ENCODE measurements at places on chromosomes 2 and 18.
A peak's percentile ranks its signal among the peaks of the same experiment; 100 is the strongest.

DNA sequence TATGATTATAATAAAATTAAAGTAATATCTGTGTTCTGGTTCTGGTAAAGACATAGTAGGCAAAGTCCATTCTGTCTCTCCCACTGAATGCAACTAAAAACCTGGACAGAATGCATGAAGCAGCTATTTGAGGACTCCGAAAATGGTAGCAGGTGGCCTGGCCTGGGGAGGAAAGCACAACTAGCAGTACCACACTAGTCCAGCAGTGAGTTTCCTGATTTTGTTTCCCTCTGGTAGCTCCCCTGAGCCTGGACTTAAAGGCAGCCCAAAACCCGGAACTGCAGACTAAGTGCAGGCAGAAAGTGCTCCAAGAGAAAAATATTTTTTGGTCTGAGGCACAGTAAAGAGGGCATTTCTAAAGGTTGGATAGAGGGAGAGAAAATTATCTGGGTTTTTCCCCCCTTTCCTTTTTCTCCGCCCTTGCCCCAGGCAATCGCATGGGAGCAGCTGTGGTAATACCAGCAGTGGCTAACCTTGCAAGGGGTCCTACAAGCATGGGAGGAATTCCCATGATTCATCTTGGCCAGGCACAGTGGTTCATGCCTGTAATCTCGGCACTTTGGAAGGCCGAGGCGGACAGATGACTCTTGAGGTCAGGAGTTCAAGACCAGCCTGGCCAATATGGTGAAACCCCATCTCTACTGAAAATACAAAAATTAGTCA, 32.3 kb downstream of the ASXL2 start:
- DNase-seq, result no peak

DNA sequence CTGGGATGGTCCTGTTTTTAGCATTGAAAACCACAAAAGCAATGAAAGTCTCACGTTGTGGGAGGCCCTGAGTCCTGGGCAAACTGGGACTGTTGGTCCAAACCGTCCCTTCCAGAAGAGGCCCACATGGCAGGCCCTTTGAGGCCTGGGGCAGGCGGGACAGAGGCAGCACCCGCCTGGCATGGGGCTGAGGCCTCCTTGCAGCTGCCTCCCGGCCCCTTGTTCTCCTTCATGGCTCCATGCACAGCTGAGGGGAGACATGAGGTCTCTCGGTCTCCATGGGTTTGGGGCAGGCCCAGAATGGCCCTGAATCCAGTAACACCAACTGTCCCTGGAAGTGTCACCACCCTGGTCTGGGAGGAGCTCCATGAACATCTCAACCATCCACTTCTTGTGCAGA, 61.9 kb downstream of the RRM2 start:
- DNase-seq, result no peak

GRCh38 chr2:65326276-65326675, 98.6 kb downstream of the ACTR2 start:
- no peak for DNase-seq

DNA sequence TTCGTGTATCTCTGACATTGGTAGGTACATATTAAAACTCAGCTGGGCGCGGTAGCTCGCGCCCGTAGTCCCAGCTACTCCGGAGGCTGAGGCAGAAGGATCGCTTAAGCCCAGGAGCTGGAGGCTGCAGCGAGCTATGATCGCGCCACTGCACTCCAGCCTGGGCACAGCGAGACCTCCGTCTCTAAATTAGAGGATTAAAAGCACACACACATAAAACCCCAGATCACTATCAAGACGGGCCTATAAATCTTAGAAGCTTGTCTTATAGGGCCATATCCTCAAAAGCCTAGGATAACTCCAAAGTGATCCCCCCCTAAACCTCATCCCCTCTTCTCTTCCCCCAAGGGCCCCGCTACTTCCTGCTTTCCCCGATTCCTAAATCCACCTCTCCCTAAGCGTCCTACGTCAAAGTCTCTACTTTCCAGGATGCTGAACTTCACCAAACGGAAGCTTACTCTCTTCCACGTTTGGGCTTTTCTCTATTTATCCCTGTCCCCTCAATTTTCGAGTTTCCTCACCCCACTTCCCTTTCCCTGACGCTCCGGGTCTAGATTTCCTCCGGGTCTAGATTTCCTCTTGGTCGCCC, 707 bp downstream of the KRCC1 start:
- DNase-seq, result peak; percentile 6

DNA sequence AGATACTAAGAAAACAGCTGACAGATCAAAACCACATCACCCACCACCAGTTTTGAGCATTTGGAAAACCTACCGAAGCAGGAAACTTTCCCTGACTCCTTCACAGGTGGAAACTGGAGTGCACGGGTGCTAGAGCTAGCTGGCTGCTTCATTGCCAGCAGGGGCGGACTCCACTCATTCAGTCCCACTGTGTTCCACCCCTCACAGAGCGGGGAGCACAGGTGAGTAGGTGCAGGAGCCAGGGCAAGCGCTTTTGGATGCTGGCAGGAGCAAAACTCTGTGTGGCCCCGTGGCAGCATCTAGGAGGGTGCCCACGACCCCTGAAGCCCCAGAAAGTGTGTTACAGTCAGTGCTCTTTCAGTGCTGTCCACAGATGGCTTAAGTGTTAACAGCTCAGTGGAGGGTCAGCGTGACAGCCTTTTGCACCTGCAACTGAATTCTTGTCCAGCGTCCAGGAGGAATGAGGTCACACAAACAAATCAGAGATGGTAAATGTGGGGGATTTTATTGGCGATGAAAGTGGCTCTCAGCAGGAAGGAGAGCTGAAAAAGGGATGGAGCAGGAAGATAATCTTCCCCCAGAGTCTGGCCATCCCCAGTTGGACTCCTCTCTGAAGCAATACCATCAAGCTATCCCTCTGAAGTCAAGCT, 71.1 kb downstream of the TMEM163 start:
- DNase-seq, result no peak

DNA sequence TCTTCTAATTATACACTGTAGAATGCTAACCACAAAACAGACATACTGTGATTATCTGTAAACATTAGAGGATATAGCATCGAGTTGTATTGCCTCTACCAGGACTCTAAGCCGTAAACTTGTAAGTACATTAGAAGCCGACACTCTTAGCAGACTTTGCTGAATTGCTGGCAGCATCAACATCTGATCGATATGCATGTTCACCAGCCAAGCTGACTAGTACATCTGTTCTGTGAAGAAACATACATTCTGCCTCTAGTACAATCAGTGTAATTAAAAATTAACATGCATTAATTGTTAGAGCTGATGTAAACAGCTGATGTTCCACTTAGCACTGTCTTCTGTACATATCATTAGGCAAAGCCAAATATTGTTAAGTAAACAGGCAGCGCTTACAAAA, 502.2 kb downstream of the NR4A2 start:
- no peak for DNase-seq

GRCh38 chr2:158975271-158975921, 7.0 kb downstream of the TANC1 start:
- no peak for DNase-seq

DNA sequence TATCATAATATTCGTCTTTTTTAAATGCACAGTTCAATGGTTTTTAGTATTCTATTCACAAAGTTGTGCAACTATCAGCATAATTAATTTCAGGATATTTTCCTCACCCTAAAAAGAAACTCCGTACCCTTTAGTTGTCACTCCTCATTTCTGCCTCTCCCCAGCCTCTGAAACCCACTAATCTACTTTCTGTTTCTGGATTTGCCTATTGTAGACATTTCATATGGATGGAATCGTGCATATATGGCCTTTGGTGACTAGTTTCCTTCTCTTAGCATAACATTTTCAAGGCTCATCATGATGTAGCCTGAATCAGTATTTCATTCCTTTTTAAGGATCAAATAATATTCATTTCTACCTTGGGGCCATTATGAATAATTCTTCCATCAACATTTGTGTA, 18.5 kb downstream of the NEURL3 start:
- no peak for DNase-seq

DNA sequence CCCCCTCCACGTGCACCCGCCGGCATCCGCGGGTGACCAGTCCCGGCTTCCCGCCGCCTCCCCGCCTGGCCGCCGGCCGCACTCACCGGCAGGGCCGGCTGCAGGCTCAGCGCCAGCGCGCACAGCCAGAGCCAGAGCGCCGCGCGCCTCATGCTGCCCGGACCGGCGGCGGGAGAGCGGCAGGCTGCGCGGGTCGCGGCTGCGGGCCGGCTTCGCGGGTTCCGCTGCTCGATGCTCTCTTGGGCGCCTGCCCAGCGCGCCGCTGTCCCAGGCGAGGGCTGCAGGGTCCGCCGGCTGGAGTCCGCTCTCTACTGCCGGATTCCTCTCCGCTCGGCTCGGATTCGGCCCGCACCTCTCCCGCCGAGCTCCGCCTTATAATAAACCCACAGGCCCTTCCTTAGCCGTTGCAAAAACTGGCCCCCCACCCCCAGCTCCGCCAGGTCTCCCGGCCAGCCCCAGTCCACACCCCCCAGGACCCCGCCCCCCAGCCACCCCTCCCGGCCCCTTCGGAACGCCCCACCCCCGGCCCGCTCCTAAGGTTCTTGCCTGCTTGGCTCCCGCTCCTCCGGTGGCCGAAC, at the start of gene SDC1:
TSS of gene SDC1 (minus strand) at position 415 of the 578 bp plus-strand sequence. CDS start at position 152, 263 bp downstream.
- no peak for DNase-seq

DNA sequence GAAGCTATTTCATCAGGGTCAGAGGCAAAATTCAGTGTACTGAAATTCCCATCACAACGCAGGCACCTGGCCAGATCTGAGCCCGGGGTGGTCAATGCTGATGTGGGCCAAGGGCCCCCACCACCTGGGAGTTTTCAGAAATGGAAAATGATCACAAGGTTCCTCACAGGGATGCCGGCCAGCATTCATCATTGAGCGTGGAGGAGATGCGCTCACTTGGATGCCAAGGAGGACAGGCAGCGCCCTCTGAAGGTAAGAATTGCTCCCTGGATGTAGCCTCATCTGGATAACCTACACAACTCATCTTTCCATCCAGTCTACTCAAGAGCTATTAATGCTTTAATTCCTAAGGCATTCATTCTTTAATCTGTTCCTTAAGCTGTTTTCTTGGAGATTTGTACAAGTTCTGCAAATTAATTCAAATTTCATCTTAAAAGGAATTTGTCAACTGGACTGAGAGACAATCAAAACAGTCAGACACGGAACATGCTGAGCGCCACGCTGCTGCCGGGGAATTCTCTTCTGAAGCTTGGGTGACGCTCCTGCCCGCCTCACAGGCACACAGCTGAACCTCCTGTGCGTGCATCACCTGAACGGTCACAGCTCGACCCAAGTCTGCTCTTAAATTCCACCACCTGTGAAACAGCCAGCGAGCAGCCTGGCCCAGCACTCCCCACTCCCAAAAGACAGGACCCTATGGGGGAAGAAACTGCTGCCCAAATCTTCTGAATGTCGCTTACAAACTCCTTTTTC, 206.7 kb downstream of the HDAC4 start:
- no peak for DNase-seq

DNA sequence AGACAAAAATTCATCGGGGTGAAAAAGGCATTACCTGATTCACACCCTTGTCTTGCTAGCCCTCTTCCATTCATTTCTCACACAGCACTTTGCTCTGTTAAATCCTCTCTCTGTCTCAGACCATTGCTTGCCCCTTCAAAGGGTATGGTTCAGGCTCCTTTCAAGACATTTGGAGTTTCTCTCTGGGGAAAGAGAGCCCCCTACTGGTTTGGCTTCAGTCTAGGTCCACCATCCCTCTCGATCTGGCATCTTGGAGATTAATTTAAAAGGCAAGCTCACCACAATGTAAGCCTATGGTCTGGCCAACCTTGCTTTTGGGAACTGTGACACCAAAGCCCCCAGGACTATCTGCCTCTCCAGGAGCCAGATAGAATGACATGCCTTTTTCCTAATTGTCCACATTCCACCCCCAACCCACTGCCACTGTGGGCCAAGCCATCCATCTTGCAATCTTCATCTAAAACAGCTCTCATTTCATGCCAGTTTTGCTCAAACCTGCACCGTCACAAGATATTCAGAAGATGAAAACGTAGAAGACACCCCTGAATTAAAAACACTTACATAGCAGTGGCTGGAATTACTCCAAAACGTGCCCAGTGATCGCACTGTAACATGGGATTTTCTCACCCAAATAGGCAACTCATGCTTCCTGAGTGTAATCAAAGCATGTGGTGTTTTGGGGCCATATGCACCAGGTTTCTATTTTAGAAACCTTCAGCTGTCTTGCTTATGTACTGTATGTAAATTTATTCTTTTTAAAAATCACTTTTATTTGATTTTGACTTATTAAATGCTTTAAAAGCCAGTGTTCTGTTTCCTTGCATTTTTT, 93.9 kb downstream of the FARSB start:
- no peak for DNase-seq

DNA sequence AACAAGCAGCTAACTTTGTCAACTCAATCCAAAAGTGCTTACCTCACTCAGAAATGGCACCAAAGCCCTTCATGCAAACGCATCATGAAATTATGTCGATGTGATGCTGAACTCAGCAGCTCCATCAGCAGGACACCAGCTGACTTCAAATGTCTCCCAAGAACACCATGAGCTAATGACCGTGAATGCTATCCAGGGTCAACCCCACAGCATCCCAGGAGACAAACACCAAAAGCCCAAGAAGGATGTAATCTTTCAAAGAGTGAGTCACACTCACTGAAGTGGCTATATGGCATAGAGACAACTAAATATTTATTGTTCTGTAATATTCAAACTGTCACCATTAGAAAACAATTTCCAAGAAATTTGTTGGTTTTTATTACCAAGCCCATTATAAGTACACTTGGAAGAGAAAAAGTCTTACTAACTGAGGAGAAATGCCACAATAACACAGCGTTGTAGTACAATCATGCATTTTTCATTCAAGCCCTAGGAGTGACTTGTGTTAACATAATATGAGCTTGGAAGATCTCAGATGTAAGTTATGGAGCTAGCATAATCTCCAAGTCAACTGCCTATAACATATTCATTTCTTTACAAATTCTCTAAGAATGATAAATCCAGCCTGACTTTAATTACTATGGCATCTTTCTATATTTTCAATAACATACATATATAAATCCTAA, 165.0 kb upstream of the CCDC68 start:
- no peak for DNase-seq

DNA sequence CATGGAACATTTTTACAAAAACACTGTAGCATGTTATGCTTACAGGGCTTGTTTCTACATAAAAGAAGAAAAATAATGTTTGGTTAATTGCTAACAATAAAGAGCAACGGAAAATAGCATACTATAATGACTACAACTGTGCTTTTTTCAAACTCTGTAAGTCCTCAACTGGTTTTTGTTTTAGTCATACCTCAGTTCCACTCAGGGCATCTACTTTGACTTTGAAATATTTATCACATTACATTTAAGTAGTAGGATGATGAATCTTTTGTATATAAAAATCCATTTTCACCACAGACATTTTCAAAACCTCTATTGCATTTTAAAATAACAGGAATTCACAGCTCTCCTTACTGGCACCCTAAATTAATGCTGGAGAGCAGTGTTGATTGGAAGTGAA, 8.3 kb downstream of the SATB2 start:
- DNase-seq, result no peak

DNA sequence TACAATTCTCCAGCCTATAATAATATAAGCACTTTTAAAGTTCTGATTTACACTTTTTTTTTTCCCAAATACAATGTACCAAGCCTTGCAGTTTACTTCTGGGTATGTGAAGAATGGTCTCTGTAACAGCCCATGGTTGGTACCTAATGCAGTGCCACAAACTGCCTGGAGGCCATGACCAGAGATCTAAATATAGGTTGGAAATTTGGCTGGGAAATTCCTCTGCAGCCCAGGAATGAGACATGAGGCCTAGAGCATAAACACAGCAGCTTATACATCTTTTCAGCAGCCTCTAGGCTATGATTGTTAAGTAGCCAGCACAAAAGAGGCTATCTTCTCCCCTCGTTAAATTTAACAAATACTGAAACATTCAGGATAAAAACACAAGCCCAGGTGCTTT, 432.0 kb upstream of the FAM98A start:
- DNase-seq, result no peak
